SK-N-MC (cell line): ENCODE measurements at places on chromosomes 5 and 9.

- no peak for DNase-seq
Observed at GRCh38 chr5:36703245-36703860, 96.9 kb downstream of the SLC1A3 start.

DNA sequence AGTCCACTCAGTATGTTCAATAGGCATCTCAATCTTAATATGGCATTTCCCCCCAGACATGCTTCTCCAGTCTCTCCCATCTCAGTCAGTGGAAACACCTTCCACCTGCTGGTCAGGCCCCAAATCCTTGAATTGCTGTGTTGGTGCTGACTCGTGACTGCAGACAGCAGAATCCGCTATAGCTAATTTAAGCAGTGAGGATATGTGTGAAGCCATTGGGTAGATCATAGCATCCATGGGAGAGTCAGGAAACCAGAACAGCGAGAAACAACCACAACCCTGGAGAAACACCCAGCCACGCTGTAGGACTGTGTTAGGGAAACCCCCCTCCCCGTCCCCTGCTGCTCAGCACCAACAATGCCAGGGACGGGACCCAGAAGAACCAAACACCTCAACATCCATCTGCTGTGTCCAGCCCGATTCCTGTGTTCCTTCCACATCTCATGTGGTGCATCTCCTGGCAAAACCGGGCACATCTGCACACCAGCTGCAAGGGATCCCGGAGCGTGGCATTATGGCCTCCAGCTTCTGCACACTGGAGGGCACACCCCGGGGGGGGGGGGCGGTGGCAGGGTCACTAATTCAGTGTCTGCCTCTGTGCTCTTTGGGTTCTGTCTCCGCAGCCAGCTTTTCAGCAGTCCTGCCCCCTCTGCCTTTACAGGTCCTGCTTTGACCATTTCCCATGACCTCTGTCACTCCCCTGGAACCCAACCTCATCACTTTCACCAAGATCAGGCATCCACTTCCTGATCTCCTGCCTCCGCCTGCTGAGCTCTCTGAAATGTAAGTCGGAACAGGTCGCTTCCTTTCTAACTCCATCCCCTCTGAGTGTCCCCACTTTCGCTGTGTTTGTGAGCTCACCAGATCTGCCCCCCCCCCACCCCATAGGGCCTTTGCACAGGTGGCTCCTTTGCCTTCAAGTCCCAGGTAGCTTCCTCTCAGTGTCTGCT is 2.4 kb upstream of the PLEKHG4B start:
- DNase-seq, result no peak

- no peak for DNase-seq
Observed at GRCh38 chr9:134855900-134856377, 24.7 kb upstream of the FCN2 start.

GRCh38 chr9:36832164-36832795 is 201.8 kb downstream of the PAX5 start:
- DNase-seq, result no peak

DNA sequence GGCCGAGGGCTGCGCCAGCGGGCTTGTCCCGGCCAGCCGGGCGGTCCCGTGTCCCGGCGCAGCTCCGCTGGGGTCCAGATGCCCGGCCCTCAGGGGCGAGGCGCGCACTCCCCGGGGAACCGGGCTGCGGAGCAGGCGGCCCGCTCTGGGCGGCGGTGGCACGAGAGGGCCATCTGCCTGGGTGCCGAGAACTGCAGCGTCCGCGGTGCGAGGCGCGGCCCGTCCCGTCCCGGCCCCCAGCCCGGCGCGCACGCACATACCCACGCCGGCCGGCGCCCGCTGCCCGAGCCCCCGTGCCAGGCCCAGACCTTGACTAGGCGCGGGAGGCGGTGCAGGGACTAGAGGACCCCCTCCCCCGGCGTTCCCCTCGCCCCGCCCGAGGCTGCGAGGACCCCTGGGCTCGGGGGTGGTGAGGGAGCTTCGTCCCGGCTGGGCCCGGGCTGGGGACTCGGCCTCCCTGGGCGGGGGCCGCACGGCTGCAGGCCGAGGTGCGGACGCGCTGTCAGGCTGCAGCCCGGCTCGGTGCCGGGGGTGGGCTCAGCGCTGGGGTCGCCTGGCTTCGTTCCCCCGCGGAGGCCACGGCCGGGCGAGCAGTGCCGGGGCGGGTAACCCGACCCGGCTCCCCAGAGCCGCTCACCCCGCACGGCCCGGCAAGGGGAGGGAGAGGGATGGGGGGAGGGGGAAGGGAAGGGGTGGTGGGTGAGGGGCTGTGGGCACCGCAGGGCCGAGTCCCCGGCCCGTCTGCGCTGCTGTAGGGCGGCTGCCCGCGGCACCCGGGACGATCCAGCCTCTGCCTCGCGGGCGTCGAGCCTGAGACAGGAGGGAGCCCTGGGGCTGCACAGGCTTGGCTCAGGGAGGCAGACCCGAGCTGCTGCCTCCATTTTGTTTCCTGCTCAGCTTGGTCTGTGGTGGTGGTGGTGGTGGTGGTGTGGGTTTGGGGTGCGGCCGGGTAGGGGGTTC is 1.2 kb upstream of the NSD1 start:
- DNase-seq, result no peak

GRCh38 chr5:159426694-159427093 is 96.4 kb upstream of the IL12B start:
- DNase-seq, result no peak

- DNase-seq, result no peak
Observed at GRCh38 chr5:65555287-65555686, 7.7 kb downstream of the CENPK start.

GRCh38 chr9:107283623-107284616 is 841 bp downstream of the RAD23B start:
- no peak for DNase-seq

- DNase-seq, result no peak
Observed at GRCh38 chr5:10904862-10905432, 143.9 kb upstream of the DAP start.

GRCh38 chr5:134749415-134749814 is 9.2 kb upstream of the DDX46 start:
- DNase-seq, result no peak

GRCh38 chr9:92668746-92669526 is 995 bp downstream of the IPPK start:
- no peak for DNase-seq

DNA sequence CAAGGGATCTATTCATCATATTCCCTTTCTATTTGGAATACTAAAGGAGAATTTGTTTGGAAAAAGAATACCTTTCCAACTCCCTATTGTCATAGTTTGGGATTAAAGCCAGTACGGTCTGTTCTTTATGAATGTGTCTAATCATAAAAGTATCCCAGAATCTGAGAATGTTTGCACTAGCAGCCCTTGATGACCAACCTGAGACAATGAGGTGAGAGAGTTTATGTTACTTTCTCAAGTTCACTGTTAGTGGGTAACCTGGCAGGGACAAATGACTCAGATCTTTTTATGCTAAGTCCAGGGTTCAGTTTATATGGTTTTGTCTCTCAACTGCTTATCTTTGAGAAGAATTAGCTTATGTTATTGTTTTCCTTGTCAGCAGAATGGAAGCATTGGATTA is 25.3 kb upstream of the TLR4 start:
- DNase-seq, result no peak

GRCh38 chr5:101915554-101915953 is 380.5 kb downstream of the SLCO4C1 start:
- DNase-seq, result no peak

- DNase-seq, result no peak
Observed at GRCh38 chr5:169901896-169902295, 78.4 kb downstream of the INSYN2B start.

- DNase-seq, result no peak
Observed at GRCh38 chr5:94375801-94376200, 242.6 kb downstream of the KIAA0825 start.

DNA sequence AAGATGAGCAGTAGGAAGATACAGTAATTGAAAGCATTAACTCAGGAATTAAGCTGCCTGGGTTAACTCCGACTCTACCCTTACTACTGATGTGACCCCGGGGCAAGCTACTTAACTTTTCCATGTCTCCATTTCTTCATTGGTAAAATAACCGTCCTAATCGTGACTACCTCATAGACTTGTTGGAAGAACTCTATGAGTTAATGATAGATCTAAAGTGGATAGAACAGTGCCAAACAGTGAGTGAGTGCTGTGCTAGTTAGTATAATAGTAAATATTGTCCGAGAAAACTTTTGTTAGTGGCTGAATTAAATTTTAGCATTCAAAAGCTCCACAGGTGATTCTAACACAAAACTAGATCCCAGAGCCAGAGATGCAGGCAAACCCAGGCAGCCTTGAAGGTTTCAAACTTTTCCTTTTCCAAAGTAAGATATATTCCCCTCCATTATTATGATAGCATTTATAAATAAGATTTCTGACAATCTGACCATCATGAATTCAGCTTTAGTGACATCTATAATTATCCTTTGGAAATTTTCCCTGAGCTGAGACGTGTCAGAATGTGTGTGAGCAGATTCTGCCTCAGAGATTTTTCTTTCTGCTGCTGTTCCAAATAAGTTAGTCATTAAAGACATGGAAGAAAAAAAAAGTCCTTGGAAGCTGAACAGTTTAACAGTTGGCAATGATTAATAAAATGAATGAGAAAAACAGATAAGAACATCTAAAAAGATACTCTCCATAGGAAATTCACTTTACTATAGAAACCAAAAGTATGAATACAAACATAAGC is 369.5 kb downstream of the PRELID2 start:
- DNase-seq, result no peak

DNA sequence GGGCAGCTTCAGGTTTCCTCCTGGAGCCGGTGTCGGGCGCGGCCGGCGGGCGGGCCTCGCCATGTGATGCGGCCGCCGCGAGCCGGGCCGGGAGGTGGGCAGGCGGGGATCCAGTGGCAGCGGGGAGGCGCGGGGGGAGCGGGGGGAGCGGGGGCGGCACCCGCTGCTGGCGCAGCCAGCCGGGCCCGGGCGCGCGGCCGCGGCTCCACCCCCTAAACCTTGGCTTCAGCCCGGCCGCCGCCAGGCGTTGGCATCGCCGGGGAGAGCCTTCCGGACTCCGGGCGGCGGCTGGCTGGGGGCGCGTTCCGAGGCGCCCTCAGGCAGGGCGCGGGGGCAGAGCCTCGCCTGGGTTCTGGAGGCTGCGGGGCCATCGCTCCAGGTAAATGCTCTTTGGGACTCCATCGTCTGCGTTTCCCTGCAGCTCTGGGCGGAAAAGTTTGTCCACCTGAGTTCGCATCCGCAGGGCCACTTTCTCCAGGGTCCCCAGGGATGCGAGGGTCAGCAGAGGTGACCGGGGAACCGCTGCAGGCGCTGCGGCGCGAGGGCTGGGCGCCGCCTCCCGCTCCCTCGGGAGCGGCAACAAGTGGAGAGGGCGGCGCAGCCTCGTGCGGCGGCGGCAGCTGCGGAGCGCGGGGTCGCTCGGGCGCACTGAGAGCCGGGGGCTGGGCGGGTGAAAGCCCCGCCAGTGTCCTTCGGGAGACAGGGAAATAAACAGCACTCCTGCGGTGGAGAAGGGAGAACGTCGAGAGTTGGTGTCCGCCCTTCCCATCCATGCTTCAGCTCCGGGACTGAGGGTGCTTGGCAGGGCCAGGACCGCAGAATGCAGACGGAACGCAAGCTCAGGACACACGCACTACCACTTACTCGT is at the start of gene ARHGEF28:
Gene ARHGEF28 (plus strand): TSS at position 253 of the 868 bp plus-strand sequence. CDS start 58,656 bp downstream, outside the sequence.
- no peak for DNase-seq

DNA sequence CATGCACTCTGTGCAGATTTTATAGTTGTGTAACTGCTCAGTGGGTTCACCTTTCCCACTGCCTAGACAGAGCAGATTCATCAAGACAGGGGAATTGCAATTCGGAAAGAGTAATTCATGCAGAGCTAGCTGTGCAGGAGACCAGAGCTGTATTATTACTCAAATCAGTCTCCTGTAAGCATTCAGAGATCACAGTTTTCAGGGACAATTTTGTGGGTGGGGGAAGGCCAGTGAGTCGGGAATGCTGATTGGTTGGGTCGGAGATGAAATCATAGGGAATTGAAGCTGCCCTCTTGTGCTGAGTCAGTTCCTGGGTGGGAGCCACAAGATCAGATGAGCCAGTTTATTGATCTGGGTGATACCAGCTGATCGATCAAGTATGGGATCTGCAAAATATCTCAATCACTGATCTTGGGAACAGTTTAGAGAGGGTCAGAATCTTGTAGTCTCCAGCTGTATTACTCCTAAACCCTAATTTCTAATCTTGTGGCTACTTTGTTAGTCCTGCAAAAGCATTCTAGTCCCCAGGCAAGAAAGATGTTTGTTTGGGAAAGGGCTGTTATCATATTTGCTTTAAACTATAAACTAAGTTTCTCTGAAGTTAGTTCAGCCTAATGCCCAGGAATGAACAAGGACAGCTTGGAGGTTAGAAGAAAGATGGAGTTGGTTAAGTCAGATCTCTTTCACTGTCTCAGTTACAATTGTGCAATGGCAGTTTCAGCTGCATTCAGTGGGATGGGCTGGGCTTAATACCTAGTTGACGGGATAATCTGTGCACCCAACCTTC is 12.7 kb upstream of the SVEP1 start:
- no peak for DNase-seq

DNA sequence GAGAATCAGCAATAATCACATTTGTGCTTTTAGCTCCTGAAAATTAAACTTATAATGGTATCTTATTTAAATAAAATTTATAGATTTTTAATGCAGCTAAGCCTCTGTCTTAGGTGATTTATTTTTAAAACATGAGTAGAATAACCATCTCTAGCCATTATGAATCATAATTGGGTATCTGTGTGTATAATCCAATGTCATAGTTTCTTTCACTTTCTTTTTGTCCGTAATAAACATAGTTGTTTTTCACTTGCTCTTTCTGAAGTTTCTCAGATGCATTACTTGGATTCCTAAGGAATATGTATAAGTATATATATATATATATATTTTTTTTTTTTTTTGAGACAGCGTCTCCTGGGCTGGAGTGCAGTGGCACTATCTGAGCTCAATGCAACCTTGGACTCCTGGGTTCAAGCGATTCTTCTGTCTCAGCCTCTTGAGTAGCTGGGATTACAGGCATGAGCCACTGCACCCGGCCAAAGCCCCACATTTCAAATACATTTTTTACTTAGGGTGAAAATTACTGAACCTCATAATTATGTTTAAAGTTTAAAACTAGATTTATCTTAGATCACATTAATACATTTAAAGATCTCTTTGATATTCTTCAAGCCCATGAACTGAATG is 377.1 kb downstream of the PRDM9 start:
- no peak for DNase-seq

DNA sequence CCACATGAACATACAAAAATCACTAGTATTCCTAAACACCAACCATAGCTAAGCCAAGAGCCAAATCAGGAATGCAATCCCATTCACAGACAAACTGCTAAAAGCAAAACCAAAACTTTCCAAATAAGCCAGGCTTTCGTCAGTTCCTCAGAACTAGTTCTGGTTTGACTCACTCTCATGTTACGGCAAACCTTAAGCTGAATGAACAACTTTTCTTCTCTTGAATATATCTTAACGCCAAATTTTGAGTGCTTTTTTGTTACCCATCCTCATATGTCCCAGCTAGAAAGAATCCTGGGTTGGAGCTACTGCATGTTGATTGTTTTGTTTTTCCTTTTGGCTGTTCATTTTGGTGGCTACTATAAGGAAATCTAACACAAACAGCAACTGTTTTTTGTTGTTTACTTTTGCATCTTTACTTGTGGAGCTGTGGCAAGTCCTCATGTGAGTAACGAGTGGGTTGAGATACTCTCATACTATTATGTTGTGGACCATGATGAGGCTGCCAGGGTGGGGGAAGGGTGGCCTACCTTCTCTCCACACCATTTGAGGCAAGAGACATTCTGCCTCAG is at the start of gene PDCD1LG2:
Gene PDCD1LG2 (plus strand): TSS at position 172 of the 572 bp plus-strand sequence. CDS start 12,016 bp downstream, outside the sequence.
- no peak for DNase-seq

GRCh38 chr9:5360341-5360740 is 20.7 kb upstream of the RLN1 start:
- no peak for DNase-seq
